Left colon (tissue), 2 donors: ENCODE measurements at places on chromosomes 7 and 10.
A peak's percentile ranks its signal among the peaks of the same experiment; 100 is the strongest.

- DNase-seq: no peak
Measured at GRCh38 chr7:132650498-132650897, 74.2 kb upstream of the PLXNA4 start.

DNA sequence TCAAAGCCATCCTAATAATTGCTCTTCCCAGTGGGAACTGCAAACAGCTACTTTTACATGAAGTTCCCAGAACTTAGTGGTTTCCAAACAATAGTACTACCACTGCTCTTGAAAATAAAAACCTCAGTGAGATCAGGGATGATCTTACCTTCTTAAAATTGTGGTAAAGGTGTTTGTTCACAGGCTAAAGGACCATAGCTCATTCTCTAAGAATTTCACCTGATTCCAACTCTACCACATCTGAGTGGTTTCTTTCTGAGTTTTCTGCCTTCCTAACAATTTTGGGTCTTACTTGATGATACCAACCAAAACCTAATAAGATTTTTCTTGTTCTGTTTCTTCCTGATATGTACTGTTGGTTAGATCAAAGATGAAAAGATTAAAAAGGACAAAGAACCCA, 45.6 kb upstream of the AGBL3 start:
- DNase-seq: no peak

GRCh38 chr7:139821349-139822105, 7.5 kb upstream of the TBXAS1 start:
- no peak for DNase-seq

GRCh38 chr7:42494736-42495135, 257.7 kb upstream of the GLI3 start:
- DNase-seq: no peak

GRCh38 chr10:93115661-93116383, 42.1 kb downstream of the CYP26A1 start:
- peak; percentile 54 for DNase-seq

DNA sequence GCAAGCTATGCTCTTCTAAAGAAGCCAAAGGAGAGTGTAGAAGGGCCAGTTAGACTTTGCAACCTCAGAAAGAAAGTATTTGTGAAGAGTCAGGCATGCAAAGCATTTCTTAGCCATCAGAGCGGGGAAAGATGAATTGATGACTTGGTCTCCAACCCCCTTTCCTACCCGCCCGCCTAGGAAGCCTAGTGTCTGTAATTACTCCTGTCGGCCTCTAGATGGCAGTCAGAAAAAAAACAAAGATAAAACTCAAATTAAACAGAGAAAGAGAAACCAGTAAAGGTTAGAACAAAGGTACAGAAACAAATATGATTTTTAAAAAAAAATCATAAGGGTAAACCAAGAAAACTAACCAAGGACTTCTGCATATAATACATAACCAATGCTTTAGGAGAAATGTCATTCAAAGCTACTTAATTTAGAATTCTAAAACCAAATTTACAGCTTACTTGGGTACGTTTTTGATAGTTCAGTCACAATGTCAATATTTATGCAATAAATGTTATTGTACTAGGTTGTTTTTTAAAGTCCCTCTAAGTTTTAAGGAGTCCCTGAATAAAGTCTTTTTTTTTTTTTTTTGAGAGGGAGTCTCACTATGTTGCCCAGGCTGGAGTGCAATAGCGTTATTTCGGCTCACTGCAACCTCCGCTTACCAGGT, 97.6 kb downstream of the LYZL1 start:
- DNase-seq: no peak

- DNase-seq: no peak
Measured at GRCh38 chr10:84181631-84182030, 8.0 kb downstream of the GPR15LG start.
